ENCODE measurements at places on chromosomes 4 and X.

GRCh38 chrX:145068450-145068849 is 178.9 kb upstream of the SPANXN1 start:
- no peak for DNase-seq

DNA sequence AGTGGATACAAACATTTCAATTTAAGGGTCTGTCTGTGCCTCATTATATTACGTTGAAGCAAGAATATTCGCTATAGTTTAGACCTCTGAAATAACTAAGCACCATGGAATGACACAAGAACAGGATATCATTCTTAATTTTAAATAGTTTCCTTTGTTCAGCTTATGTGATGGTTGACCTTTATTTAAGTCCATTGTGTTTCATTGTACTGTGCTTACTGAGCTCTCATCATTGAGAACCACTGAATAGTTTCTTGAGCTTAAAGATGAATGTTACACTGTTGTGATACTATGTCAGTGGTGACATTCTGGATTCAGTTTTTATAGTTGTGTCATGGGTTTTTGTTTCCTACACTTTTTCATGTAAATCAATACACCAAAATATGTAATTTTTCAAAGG is 239.3 kb downstream of the RPA4 start:
- DNase-seq: no peak

DNA sequence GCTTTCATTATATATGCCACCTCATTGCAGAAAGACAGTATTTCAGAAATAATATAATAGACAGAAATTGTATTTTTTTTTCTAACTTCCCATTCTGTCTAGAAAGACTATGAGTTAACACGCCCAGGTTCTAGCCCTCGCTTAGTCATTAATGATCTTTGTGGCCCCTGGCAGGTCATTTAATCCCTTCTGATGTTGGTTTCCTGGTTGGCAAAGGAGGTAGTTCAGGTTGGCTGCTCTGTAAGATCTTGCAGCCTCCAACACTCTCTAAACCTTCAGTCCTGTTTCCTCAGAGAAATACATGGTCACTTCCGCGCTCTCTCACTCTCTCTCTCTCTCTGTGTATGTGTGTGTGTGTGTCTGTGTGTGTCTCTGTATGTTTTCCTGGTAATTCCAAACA is 156.3 kb upstream of the NOCT start:
- DNase-seq: no peak

DNA sequence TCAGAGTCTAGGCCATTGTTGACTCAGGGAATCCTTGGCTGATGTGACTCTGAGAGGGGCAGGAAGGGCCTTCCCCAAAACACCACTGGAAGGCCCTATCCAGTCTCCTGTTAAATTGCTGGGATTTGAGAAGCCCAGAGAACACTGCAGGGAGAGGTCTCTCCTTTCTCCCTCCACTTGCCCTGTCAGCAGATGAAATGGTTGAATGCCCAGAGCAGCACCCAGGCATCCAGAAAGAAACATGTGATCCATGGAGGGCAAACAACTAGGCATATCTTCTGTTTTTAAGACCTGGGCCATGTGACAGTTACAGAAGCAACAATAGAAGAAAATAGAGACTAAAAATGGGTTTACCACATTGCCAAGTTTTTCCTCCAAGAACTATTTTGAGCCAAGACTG is 291.1 kb downstream of the QDPR start:
- DNase-seq: no peak

DNA sequence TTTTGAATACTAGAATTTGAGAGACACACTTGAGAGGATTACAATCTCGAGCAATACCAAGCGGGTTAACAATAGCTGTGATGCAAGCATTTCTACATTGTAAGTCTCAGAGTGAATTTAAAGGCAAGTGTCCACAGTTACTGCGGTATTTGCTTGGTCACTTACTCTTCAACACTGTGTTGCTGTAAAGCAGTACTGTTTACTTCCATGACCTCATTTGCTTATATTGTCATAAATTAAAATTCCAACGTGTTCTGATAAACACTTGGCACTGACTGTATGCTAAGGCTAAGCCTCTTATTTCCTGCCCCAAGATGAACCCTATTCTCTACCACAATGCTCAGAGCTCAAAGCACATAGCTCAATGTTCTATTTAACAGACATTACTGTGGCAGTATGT is 11.1 kb downstream of the EXOC1L start:
- DNase-seq: no peak

DNA sequence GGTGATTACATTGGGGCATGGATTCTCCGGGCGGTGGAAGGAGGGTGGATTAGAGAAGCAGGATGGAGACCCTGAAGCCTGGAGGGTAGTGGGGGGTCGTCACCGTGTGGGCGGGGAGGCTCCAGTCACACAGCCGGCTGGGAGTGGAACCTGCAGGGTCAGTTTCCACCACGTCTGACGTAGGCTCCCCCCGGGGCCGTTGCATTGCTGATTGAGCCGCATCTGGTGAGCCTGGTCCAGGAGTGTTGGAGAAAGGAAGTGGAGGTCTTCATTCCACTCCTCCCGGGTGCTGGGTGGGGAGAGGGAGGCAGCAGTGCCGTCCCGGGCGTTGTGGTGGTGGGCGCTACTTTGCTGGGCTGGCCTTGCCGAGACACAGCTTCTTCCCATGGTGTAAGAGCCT is 28.1 kb downstream of the TBC1D14 start:
- no peak for DNase-seq

DNA sequence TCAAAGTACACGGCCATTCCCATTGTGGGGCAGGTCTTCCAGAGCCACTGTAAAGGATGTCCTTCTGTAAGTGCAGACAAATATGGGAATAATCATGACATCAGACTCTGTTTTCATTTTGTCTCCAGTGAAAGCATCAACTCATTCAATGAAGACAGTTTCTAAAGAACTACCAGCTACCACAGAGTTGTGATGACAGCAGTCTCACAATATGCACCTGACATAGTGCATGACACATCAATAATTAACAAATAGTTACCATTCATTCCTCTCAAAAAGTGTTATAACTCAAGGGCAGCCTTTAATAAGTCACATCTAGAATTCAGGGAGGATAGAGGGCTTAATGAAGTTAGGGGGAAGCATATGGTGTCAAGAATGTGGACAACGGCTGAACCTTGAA is 20.2 kb downstream of the MTTP start:
- no peak for DNase-seq

DNA sequence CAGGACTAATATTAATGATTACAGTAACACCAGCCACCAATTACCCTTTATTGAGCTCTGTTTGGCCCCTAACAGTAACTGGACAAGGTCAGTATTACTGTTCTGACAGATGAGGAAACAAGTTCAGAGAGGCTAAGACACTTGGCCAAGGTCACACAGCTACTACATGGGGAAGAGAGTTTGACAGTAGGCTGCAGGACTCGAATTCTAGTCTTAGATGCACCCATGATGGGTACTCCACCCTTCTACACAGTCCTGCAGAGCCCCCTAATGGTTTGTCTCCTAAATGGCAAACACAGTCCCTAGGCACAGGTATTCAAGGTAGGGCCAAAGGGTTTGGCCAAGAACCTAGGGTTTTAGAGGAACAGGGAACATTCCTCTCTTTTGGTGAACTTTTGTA is 93.9 kb downstream of the NSUN7 start:
- no peak for DNase-seq

DNA sequence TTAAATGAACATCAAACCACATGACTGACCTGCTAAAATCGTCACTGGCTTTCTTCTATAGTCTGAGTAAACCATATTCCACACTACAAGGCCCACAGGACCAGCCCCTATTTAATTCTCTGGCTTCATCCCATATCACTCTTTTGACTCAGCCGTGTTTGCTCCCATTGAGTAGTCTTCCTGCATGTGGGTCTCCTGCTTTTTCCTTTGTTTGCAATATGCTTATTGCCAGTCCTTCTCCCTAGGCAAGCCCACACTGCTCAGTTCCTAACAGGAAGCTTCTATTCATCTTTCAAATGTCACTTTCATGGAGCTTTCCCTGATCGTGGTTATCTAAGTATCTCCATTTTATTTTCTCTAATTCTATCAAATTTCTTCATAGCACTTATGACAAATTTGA is 329.6 kb downstream of the RAPGEF2 start:
- no peak for DNase-seq

GRCh38 chrX:138191998-138192397 is 519.5 kb downstream of the FGF13 start:
- DNase-seq: peak; percentile 33

DNA sequence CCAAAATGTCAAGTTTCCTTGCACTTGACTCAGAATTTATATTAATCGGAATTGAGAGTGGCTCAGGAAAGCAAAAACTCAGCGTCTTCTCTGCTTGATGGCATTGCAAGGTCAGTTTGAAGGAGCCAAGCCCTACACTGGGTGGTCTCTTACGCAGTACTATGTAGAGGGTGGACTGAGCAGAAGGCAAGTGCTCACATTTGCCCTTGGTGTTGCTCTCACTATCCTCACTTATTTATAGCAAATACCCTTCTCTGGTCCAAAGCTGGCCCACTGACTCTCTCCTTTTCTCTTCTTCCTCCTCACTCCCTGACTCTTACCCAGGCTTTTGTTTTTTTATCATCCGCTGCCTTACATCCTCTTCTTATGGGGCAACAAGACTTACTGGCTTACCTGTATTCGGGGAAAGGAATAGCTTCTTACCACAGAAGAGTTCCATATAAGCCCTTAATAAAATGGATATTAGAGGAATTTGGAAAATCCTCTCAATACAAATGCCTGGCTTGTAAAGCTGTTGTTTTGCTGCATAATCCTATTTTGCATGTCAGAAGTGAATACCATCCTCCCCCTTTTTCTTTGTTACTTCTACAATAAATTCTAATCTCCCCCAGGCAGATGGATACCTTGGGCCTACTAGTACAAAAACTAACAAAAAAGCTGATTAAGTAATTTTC is 24.8 kb upstream of the GATB start:
- DNase-seq: no peak

DNA sequence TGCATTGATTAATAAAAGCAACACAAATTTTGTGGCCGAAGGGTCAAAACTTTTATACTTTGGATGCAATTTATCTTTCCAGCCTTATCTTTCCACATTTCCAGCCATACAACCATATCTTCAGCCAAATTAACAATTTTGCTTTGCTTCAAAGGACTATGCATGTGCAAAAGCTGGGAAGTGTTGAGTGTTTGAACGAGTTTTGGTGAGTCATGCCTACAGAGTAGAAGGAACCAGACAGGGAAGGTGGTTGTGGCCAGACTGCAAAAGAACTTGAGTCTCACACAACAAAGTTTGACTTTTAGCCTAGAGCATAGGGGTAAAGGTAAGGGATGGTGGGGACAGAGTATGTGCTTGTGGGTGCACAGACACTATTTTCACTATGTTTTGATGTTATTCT is 53.0 kb upstream of the GABRA2 start:
- no peak for DNase-seq

DNA sequence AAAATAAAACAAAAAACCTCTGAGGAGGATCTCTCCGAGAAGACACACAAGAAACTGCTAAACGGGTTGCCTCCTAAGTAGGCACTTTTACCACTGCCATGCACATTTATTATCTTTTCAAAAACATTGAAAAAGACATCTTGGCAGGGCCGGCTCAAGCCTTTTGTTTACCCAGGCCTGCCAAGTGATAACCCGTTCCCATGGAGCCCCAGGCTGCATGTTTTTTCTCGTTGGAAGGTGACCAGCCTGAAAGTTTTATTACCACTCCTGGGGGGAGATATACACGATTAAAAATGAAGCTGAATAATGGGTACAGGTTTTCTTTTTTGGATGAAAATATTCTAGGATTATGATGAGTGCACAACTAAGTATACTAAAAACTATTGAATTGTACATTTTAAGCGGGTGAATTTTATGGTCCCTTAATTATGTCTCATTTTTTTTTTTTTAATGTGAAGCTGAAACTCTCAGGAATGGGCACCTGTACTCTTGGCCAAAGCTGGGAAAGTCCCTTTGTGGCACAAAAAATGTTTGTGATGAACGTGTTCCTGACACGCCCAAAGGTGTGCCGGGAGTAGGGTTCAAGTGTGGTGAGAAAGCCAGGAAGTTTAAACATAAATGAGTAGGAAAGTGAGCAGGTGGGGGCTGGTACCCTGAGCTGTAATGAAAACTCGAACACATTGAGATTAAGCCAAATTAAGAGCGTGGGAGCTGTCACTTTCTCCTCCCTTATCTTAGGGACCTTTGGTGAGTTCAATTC is 1.5 kb upstream of the MAP7D2 start:
- DNase-seq: no peak

DNA sequence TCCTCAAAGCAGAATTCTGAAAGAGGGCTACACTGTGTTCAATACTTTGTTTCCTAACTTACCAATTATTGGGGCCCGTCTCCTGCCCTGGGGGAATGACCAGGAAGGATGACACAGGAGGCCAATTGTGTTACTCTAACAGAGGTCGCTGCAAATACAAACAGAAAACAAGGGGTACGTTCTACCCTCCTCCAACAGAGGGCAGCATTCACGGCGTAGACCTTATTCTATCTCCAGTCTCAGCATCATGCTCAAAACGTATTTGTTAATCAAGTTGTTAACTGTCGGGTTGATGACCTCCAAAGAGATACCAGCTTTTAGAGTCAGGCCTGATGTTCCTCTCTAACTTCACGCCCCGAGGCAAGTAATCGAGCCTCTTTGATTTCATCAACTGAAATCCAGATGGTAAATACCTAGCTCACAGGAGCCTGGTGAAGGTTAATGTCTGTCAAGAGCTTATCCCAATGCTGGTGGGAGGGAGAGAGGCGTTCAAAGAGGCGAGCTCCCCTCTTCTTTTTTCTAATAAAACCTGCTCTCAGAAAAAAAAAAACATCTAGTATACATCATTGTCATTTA is 181.0 kb upstream of the KCNIP4 start:
- DNase-seq: peak; percentile 58

DNA sequence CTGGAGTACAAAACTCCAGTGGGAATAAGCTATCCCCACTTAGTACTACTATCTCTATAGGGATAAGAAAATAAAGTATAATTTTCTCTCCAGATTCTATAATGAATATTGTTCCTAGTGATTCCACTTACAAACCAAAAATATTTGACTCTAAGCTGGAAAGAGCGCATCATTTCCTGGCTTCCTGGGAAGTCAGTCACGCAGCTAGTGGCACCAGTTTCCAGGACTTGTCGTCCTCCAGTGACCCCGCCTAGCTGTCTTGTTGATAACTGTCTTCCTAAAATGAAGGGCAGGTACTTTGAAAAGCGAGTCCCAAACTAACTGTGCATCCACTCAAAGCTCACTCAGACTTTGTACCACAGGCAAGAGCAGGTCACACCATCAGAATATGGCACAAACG is 39.3 kb downstream of the LNX1 start:
- no peak for DNase-seq

DNA sequence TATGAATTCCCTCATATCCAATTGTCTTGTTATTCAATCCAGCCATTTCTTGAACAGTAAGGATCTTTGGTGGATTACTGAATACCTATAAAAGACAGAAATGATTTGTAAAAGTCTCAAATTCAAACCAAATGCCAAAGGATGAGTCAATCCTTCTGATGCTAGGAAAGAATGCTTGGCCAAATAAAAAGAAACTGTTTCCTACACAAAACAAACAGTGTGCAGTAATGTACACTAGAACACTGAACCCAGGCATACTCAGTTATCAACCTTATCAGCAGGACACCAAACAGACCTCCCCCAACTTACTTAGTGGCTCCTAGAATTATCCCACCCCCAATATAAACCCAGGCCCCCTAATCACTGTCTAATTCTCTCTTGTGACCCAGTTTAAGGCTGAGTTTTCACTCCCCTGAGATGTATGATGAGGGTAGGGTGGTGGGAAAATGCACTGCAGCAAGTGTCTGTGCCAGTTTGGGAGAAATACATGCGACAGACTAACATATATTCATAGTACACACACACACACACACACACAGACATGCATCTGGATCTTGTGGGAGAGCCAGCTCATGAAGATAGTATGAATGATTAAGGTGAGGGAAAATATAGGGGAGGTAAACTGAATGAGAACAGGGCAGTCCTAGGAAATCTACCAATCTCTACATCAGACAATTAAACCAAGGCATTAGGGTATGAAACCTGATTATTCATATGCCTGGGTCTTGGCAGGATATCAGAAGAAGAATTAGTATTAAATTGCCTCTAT is 35.0 kb downstream of the CLDN2 start:
- no peak for DNase-seq

Measured in glutamatergic neuron (in vitro differentiated cells).